ENCODE measurements at places on chromosomes 4 and X.

GRCh38 chrX:40088803-40089540, 8.8 kb downstream of the BCOR start:
- no peak for DNase-seq

DNA sequence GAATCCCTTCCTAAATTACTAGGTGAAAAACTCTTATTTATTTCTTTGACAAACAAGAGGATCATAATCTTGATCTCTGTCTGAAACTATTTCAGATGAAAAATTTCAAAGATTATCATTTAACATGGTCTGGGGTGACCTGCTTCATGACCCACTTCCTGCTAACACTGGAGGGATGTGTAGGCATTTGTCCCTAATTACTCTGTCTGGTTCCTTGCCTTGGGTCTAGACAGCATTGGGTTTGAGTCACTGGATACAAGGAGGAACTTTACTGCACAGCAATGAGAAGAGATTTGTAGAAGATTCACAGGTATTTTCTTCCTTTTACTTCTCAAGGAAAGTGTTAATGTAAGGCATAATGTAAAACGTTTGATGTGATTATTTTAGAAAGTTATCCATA, 67.9 kb downstream of the LEF1 start:
- DNase-seq: no peak

GRCh38 chr4:178202422-178202821, 760.2 kb upstream of the AGA start:
- no peak for DNase-seq

GRCh38 chrX:84188320-84188834, 378 bp upstream of the RPS6KA6 start:
- no peak for DNase-seq

DNA sequence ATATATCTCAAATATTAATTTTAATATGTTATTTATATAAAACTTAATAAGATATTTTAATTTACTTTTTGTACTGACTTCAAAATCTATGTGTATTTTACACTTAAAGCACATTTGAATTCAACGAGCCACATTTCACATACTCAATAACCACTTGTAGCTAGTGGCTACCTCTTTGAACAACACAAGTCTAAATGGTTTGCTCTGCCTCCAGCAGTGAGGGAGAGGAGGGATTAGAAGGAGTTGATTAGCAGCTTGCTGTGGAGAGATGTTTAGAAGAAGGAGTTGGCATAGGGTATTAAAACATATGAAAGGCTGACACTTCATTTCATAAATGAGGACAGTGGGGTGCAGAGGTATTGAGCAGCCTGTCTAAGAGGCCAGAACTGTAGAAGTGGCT, 124.0 kb downstream of the ARHGAP24 start:
- DNase-seq: no peak

DNA sequence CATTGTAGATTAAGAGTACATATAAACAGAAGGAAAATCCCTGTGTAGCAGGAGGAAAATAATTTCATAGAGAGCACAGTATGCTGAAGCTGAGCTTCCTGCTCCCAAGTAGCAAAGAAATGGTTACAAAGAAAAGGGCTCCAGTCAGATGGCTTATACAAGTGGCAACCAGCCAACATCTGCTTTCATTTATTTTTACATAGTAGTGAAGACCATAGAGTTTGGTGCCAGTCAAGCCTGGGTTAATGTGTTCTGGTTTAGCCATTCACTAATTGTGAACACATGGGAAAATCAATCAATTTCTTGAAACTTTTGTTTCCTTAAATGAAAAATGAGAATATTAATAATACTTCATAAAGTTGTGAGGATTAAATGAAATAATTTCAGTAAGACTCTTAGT, 111.3 kb upstream of the ELOVL6 start:
- DNase-seq: no peak

DNA sequence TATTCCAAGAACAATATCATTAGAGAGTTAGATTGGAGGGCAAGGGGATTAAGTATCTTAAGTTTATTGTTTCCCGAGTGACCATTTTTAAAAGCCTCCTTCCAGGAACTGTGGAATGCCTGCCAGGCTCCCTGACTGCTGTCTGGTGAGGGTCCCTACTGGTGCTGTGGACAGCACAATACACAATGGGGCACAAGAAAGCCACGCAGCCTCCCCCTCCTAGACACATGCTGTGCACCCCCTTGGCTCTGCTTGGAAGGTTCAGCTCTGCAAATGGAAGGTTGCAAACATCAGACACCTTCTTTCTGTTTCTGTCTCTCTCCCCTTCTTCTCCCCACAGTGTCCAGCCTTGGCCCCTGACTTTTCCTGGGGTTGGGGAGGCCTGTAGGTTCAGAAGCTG, 153.2 kb downstream of the SHROOM3 start:
- no peak for DNase-seq

DNA sequence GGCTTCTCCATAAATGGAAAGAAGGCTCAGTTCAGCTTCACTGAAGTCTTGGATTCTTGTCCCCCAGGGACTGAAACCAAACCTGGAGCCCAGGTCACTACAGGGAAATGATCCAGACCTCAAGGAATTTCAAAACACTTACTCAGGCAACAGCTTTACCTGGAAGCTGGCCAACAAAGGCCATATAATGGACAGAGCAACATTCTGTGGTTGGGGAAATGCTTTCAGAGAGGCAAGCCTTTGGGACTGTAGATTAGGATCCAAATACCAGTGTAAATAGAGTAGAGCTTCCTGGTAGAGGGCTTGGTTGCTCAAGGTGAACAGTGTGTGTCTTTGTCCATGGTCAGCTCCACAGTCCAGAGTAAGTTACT, 57.0 kb upstream of the PROM1 start:
- no peak for DNase-seq

DNA sequence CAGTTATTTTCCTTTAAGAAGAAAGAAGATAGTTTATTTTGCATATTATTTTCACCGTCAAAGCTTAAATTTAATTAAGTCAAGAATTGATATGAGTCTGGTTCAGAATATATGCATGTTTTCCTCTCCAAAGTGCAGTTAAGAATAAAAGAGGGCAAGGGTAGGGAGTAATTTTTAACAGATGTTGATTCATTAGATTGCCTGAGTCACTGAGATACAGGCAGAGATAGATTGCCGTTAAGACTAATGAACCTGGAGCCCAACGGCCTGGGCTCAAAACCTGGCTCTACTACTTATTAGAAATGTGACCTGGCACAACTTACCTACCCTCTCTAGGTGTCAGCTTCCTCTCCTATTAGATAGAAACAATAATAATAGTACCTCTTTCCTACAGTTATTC, 1037.4 kb upstream of the PABPC4L start:
- DNase-seq: no peak

DNA sequence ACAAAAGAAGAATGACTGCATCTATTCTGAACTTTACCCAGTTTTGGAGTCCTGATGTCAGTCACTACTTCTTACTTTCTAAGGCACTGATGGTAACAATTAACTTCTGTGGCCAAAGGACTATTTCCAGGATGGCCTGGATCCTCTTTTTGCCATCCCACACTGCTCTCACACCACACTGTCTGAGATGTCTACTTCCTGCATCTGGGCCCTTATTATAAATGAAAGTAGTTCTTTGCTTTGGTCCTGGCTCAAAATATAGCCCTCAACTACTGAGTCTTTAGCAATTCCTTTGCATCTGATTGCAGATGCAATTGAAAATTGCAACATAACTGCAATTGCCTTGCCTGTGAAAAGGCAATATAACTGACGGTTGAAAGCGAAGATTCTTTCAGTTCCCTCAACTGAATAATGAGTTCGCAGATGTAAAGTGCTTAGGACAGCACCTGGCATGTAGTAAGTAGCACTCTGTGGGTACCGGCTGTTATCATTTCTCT, 44.2 kb downstream of the COQ2 start:
- no peak for DNase-seq

- no peak for DNase-seq
These were observed 82.4 kb downstream of the CNGA2 start for GRCh38 chrX:151816934-151817333.

DNA sequence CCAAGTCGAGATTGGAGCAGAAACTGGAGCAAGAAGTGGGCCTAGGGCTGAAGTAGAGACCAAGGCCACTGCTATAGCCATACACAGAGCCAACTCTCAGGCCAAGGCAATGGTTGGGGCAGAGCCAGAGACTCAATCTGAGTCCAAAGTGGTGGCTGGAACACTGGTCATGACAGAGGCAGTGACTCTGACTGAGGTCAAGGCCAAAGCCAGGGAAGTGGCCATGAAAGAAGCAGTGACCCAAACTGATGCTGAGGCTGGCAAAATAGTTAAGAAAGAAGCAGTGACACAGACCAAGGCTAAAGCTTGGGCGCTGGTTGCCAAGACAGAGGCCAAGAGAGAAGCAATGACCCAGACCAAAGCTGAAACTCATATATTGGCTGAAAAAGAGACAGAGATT, 3.5 kb downstream of the ARMCX4 start:
- DNase-seq: no peak

- DNase-seq: peak; percentile 17
These were observed 34.5 kb upstream of the HELT start for GRCh38 chr4:184983672-184984356.

DNA sequence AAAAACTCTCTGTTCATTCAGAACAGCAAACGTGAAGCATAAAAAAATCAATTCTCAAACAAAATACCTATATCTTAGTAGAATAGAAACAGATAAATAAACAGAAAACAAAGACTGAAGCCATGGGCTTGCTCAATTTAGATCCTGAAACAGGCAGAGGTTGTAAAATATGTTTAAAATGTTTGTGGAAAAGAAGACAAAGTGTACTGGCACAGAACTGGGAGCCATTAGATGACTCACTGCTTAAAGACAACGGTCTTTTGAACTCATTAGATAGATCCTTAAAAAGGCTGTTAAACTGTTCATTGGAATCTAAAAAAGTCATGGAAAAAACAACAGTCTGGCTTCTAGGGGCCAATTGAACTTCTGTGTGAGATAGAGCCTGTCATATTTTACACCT, 247.0 kb upstream of the NDST4 start:
- no peak for DNase-seq

GRCh38 chrX:69154051-69154450, 11.2 kb downstream of the PJA1 start:
- no peak for DNase-seq

DNA sequence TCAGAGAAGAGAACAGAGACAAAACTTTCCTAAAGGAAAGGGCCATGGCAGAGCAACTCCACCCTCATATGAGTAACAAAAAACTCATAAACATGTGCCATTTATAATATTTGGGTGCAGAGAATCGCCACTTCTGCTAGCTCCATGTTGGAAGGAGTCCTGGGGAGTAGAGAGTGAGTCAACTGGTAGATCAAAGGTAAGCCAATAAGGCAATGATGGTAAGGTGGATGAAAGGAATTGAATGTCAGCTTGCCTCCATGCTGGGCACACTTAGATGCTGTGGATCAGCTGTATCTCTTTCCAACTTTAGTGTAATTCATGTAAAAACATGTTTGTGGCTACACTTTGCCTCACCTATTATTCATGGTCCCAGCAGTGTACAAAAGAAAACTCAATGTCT, 4.7 kb downstream of the QRFPR start:
- DNase-seq: no peak

DNA sequence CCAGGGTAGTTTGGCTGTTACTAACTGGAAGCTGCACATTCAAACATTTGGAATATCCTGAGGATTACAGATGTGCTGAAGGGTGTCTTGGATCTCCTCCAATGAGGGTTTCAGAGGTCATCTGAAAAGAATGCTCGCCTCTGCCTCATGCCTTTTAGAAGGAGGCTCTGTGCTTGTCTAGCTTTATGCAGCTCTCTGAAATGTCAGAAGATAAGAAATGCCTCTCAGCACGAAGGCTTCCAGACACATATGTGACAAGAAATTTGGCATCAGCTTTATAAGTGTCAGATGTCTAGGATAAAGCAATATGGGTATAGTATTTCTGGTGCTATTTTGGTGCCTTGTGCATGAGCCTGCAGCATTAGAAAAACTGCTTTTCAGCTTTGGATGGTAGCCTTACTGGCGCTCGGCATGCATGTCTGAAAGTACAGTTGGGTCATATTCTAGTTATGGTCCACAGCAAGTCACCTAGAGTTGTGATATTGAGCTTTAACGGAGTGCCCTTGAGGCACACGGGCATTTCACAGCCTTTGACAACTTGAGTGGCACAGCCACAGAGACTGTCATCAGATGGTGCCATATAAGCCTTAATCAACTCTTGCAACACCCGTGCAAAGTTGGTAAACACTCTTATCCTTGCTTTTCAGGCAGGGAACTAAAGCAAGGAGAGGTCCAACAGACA, 70.8 kb upstream of the PGRMC2 start:
- no peak for DNase-seq

- no peak for DNase-seq
These were observed 387.5 kb upstream of the PPP1R2C start for GRCh38 chrX:43165343-43165920.

GRCh38 chr4:78928835-78929234, 10.4 kb downstream of the PAQR3 start:
- DNase-seq: no peak

- no peak for DNase-seq
These were observed 55.9 kb upstream of the RASSF6 start for GRCh38 chr4:73676136-73676535.

DNA sequence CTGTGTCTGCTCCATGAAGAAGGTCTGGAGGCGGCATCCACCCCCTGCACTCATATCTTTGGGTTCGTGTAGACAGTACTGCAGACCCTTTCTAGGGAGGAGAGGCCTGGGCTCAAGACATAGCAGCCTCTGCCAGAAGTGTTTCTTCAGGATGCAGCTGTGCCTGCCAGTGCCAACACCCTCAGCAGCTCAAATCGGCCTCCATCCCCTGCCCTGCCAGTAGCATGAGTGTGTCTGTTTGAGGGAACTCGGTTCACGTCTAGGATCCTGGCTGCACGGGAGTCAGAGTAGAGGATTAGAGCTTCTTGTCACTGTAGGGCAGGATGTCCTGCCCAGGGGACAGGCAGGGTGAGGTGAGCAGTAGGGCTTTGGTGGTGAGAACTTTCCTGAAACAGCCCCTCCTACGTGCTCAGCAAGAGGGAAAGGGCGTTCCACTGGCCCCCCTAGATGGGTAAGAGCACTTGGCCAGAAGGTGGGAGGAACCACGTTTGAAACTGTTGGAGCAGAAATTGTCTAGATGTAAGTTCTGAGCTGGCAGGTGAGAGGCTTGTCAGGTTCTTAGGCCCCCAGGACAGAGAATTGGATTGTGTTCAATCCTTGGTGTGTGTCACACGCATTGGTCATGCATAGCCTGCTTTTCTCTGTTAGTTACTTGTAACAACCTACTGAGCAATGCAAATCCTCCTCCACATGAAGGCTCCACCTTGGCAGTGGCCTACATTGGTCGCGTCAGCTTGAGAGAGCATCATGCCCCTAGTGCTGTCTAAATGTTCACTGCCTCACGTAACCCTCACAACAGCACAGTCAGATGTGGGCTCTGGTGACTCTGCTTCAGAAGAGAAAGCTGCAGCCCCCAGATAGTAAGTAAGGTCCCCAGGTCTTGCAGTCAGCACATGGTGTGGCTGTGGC, 25.8 kb upstream of the FAM193A start:
- no peak for DNase-seq

DNA sequence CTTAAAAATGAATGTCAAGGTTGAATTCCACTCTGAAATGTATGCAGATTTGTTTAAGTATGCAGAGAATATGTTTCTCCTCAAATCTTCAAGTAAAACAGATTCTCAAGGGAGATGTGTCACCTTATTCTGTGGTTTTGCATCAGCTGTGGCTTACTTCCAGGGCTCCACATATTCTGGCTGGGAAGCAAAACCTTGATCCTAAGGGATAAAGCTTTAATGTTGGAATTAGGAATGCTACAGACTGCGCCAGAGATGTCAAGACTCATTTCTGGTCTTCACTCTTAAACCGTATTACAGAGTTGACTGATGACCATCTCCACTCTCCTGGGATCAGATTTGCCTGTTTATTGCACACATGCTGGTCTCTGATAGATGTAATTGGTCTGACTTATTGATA, 143.9 kb upstream of the DIPK2B start:
- no peak for DNase-seq
